ENCODE measurements at places on chromosomes 5 and 9.

DNA sequence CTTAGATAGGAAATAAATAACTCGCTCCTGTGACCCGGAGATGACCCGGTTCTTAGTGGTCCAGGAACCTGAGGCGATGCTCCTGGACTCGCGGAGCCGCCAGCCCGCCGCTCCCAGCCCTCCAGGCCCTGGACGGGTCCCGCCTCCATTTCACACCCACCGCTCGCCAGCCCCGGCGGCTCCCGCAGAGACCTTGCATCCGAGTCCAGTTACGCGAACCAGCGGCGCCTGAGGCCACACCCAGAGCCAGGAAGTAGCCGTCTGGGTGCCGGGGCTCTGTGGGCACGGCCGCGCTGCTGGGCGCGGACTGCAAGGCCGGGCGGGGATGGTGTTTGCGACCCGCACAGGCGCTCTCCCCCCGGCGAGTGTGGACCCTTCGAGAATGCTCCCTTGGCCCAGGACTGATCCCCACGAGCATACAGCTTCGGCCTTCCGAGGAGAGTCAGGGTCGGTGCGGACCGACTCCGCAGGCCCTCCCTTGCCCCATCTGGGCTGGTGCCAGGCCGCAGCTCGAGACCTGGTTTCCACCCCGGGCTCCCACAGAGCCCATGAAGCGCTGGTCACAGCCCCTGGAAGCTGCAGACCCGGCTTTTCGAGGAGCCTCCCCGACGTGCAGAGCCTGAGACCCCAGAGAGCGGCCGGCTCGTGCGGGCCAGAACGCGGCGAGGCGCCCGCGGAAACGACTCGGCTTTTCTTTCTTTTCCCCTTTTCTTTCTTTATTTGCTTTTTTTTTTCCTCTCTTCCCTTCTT lies 5.2 kb upstream of the BARX1 start:
- DNase-seq, result no peak

DNA sequence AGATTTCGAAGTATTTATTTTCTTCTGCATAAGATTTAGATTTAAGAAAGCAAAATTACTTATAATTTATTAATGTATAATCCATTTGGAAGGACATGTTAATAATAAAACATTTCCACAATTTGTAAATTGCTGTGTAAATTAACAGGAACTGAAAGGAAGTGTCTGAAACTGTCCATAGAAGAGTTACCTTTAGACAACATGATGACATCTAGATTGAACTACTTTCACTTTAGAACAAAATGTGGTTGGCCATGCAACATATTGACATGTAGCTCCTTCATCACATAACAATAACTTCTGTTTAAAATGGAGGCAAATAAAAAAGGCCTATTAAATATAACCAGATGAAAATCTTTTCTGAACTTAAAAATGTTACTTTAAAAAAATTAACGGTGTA lies 1849.5 kb upstream of the ACO1 start:
- DNase-seq, result no peak

GRCh38 chr9:36831381-36832161 lies 202.5 kb downstream of the PAX5 start:
- no peak for DNase-seq

- no peak for DNase-seq
These were observed 31.2 kb downstream of the CNOT6 start for GRCh38 chr5:180525399-180525798.

DNA sequence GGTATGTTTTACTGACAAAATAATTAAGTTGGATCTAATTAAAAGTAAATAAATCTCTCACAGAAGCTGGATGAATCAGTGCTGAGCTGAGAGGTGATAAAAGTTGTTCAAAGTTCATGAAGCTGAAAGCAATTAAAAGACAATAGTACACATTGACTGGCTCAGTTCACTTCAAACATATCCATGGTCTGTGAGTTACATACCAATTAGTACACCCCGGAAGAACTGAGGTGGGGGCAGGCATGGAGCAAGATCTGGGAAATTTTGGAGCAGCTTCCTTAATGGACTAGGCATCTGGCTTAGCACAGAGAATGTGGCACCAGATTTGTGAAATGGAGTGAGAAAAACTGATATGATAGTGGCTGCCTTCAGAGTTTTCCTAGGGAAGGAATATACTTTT lies 152.7 kb downstream of the ATP10B start:
- DNase-seq, result no peak

DNA sequence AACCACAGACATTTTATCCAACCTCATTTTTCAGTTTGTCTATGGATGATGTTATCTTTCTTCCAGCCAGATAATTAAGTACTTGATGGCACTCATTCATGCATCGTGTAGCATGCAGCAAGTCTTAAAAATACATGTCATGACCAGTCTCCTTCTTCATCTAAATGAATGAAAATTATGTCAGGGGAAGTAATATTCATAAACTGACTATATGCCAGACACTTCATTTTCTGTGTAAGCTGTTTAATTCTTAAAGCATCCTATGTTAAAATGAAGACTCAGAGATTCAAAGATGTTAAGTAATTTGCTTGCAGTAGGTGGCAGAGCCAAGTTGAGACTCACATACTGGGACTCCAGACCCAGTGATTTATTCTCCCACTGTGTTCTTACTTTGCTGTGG lies 181.7 kb upstream of the CD180 start:
- DNase-seq, result no peak

DNA sequence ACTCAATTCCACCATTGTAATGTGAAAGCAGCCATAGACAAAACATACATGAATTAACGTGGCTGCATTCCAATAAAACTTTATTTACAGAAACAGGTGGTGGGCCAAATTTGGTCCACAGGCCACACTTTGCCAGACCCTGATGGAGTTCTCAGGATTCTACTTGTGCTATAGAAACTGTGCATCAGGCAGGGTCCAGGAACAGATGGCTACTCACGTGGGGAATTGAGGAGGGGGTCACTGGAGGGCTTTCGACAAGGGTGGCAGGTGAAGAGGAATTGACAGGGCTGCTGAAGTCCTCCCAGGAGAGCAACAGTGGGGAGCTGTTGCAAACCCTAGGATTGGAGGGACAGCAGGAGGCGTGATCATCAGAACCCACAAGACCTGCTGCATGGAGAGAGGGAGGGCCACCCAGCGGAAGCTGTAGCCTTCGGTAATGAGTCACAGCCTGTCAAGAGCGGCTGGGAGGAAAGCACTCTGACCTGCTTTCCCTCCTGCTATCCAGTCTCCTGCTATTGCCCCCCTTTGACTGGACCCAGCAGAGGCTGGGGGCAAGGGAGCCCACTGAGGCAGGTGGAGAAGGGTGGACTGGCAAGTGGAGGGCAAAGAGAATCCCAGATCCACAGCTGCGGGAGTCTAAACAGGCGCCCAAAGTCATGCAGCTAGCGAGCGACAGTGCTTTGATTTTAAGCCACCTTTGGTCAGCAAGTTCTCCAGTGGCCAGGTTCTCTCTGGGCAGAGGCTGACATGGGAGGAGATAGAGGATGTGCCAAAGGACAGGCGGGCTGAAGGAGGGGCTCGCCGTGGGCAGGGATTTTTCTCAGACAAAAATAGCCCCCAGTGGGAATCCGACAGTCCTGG lies 138.3 kb upstream of the SMIM23 start:
- DNase-seq, result peak; percentile 36

DNA sequence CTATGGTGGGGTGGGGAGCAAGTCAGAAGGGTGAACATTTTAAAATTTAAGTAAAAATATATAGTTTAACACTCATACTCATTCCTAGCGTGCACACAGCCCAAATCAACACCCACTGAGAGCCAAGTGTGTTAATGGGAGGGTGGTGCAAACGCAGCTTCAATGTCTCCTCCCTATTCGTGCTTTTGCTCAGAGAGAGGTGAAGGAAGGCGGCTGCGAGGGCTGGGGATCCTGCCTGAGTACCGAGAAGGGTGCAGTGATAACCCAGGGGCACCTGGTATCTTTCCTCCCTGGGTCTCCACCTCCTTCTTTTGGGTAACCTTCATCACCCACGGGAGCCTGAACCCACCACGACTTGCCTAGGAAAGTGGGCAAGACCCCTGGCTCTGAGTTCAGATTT lies 35.0 kb downstream of the FGF1 start:
- no peak for DNase-seq

GRCh38 chr5:162565-163337 lies 28.5 kb upstream of the LRRC14B start:
- DNase-seq, result no peak

GRCh38 chr5:112689155-112689909 lies 48.4 kb upstream of the APC start:
- DNase-seq, result no peak

- DNase-seq, result no peak
These were observed 3.5 kb upstream of the EXOSC3 start for GRCh38 chr9:37788332-37788731.

- no peak for DNase-seq
These were observed 22.8 kb downstream of the SARDH start for GRCh38 chr9:133715295-133715865.

DNA sequence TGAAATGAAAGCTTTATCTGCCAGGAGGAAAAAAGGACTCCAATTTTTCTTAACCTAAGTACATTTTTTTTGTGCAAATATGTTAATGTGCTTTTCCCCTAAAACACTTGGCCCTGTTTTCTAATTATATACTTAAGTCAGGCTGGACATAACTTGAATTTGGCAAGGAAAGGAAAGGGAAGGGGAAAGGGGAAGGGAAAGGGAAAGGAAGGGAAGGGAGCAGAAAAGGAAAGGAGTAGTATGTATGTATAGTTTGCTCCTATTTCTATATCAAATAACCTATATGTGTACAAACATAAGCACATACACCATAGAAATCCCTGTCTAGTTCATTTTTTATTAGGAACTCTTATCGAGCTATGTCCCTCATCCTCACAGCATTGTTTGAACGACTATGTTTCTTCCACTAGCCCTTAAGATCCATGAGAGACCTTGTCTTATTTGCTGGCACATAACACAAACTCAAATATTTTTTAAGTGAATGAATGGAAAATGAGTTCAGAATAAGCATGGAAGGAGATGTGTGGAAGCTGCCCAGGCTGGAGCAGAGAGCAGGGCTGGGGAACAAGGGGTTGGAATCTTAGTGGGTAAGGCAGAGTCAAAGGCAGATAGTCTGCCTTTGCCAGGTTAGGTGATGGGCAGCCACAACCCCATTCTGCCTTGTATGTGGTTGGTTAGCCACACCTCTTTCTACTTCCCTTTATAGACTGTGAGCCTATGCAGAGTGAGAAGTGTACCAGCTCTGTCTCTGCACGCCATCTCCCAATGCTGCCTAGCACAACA lies 70.0 kb downstream of the KLHL3 start:
- peak; percentile 42 for DNase-seq

GRCh38 chr5:146706321-146706972 lies 172.1 kb downstream of the PPP2R2B start:
- DNase-seq, result no peak

DNA sequence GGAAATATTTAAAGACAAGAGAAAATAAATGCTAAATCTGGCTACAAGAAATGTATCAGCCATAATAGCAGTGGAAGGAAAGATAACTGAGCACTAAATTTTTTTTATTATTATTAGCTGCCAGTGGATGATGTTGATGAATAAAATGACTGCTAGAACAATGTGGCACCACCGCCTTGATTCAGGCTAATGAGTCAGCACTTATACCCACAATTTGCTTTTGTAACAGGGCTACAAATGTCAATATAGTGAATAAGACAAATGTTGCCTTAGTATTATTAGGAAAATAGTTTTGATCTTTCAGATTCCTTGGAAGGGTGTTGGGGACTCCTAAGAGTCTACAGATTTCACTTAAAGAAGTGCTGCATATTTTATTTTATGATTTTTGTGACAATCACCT lies 555.2 kb upstream of the GRAMD2B start:
- DNase-seq, result no peak

DNA sequence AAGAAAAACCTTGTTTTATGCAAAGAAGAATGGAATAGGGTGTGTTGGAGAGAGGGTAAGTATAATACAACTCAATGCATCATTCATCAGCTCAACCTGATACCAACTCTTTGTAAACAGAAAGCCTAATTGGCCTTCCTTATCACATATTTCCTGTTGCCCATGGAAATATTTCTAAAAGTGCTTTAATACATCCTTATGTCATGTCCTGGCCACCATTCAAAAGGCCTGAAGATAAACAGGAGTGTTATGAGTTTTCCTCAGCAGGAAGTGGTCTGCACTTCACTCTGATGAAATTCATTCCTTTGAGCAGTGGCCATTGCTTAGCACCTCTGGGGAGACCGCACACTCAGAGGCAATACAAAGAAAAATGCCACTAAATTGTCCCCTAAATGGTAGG lies 511.2 kb downstream of the SEMA5A start:
- no peak for DNase-seq

DNA sequence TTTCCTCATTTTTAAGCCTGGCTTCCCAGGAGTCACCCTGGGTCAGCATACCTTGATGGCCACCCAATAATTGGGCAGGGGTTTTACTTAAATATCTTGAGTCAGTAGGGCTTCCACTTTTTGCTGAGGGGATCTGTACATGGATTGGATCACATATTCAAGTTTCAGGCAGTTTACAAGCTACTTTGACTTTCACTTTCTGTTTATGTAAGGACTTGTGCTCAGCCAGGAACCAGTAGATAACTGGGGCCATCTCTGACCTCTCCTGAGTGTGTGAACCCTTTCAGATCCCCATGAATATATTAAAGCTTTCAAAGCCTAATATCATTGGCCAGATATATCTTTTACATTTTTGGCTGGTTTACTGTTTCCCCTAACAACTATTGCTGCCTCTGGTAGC lies 45.1 kb downstream of the SLCO6A1 start:
- no peak for DNase-seq

DNA sequence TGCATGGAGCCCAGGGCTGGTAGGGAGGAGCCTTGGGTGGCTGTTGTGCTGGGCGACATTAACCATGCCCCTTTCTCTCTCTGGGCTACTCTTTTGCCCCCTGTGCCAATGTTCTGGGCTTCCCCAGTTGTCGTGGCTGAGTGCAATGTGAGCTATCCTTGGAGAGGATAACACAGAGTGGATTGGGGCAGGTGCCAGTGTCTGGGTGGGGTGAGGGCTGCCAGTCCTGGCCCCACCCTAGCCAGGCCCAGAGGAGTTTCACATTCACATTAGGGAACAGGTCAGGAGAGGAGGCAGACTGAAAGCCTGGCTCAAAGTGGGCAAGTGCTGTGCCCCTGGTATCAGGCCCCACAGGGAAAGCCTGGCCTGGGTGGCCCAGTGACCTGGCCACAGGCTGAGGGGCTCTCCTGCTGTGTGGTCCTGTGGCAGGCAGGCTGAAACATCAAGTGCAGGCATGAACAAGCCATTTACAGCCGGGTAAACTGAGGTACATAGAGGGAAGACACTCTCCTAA lies 7.5 kb upstream of the NDST1 start:
- DNase-seq, result no peak

DNA sequence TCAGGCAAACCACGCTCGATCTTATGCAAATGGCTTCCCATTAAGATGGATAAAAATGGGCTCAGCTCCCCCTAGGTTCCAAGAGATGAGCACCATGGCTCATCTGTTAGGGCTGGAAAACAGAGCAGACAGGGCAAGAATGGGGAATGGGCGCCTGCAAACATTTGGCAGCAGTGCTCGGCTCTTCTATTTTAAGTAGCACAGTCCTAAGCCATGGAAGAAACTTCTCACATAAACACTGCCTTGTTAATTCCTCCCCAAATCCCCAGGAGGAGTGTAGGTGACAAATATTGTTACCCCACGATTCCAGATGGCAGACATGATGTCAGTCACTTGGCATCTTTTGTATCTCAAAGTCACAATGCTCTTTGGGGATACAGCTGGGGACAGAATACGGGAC lies 221.8 kb downstream of the ICE1 start:
- DNase-seq, result no peak
